Karpas-422 (cell line): ENCODE measurements at places on chromosomes 1 and 21. TPM values are rescaled to one million over a fixed set of nuclear protein-coding genes. Genes with fewer than 3 reads are reported as not detected.

GRCh38 chr1:152811050-152811449 is 721 bp upstream of the LCE1B start:
- no peak for DNase-seq

GRCh38 chr1:79197421-79197820 is 190.9 kb upstream of the ADGRL4 start:
- no peak for DNase-seq

DNA sequence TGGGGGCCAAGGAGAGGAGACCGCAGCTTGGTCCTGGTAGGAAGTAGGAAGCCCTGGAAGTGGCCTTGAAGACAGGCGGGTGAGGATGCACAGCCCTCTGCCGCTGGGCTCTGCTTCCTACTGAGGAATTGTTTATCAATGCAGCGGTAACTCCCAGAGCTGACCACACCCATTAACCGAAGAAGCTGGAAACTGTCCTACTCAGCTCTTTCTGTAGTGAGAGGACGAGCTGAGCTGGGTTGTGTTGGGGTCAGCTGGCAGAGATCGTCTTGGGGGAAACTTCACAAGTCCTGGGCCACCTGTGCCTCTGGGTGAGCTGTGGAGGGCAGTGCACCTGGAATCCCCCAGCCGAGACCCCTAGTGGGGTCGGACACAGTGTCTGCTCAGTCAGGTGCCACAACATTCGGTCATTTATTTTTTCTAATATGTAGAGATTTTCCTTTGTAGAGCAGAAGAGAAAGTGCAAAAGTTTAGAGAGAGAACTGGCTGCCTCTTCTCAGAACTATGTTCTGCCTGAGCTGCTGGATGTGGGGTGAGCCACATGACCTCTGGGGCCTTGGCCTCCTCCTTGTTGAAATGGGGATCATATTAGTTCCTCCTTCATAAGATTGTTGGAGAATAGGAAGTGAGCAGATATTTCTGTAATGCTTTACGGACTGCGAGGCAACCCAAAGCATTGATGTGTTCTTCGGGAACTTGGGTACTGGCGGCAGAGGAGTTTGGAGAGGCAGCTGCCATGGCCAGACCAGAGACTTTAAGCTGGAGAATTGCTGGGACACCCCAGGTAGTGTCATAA is 3.6 kb downstream of the NECAP2 start:
- DNase-seq = no peak

DNA sequence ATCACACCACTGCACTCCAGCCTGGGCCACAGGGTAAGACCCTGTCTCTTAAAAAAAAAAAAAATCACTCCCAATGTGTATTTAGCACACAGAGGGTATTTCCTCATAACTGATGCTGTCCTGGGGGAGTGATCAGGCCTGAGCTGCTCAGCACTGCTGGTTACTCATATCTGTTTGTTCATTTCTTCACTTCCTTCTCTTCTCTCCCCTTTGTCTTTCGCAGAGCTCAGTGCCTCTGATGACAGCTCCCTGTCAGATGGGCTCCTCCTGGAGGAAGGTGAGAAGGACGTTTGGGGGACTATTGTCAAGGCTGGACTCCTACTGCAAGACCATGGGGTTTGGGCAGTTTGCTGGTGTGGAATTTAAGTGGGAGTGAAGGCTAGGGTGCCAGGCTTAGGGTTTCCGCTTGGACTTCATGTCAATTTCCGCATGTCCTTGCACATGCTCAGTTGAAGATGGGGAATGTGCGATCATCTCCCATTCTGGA is 13.0 kb downstream of the INAVA start:
- DNase-seq = no peak

DNA sequence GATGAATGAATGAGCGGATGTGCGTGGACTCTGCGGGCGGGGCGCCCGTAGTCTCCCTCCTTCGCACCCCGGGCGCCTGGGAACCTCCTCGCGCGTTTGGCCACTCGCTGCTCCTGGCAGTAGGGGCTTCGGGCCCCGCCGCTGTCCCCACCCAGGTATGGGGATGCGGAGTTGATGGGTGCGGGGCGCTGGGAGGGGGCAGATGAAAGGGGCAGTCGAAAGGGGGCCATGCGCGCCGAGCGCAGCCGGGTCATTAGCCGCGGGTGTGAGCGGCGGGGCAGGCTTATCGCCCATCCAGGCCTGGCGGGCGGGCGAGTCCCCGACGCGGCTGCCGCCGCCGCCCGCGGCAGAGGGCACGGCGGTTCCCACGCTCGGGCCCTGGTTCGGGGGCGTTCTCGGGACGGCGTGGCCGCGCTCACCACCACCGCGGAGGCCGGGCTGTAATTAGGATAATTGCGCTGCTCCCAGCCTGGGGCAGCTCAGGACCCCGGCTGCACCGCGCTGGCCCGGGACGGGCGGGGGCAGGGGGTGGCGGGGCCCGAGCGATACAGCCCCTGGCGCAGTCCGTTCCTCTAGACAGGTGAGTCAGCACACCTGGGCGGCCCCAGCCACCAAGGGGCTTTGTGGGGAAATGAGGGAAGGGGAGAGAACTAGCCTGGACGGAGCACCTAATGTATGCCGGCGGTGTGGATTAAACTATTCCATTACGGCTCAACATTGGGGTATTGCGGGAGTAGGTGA is 22.1 kb upstream of the CITED4 start:
- DNase-seq = no peak

- no peak for DNase-seq
Observed at GRCh38 chr1:196515904-196516303, 92.3 kb downstream of the KCNT2 start.

- DNase-seq = no peak
Observed at GRCh38 chr1:89975540-89976125, 19.3 kb upstream of the ZNF326 start.

- DNase-seq = no peak
Observed at GRCh38 chr21:36828891-36829515, 130.1 kb downstream of the SIM2 start.

- DNase-seq = no peak
Observed at GRCh38 chr21:27674041-27674615, 707.2 kb upstream of the ADAMTS5 start.

DNA sequence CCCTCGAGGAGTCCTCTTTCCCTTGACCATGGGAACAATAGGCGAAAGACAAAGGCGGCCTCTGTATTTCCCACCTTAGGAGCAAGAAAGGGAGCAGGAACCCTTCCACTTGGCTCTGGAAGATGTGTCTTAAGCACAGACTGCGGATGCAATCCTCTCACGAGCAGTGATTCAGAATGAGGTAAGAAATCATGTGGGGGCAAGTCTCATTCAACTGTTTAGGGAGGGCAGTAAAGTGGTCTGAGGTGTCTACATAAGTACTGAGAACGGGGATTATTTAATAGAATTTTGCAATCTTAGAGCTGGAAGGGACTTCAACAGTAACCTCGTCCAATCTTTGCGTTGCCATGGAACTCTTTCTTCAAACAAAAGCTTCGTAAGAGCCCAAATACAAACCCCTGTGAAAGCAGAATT is 1.6 kb upstream of the DYRK3 start:
- no peak for DNase-seq

DNA sequence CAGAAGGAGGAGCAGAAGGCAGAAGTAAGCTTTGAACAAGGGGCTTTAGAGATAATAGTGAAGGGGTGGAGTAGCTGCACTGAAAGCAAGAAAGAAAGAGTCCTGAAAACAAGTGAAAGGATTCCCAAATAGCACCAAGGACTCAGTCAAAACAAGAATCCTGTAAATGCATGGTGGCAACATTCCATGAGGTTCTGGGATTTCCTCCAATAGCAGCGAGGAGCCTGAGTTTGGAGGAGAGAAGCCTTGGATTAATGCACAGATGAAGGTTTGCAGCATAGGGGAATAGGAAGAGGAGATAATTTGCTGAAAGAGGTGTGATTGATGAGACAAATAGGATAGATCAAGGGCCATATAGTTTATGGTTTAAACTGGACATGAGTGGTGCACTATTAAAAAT is 10.9 kb downstream of the KRTAP22-2 start:
- DNase-seq = no peak

DNA sequence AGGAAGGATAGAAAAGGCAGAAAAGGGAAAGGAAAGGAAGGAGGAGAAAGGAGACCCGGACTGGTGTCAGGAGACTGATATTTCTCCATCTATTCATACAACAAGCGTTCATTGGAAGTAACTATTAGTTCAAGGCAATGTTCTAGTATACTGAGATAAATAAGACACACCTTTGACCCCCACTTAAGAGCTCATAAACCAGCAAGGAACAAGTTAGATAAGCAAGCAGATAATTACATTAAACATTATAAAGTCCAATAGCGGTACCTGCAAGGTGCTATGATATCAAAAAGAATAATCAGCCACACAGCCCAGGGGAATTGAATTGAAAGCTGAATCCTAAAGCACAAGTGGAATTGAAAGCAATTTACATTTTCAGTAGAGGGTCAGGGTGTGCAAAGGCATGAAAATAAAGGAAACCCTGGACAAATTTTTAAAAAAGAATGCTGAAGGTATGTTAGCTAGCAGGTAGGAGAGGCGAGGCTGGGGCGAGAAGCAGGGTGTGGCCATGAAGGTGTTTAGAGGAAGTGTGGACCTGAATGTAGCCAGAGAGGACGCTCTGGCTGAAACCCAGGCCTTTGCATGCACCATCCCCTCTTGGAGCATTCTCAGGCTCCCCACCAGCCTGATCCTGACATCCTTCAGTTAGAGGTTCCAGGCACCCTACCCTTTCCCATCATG is 200.0 kb downstream of the SETD4 start:
- DNase-seq = no peak

DNA sequence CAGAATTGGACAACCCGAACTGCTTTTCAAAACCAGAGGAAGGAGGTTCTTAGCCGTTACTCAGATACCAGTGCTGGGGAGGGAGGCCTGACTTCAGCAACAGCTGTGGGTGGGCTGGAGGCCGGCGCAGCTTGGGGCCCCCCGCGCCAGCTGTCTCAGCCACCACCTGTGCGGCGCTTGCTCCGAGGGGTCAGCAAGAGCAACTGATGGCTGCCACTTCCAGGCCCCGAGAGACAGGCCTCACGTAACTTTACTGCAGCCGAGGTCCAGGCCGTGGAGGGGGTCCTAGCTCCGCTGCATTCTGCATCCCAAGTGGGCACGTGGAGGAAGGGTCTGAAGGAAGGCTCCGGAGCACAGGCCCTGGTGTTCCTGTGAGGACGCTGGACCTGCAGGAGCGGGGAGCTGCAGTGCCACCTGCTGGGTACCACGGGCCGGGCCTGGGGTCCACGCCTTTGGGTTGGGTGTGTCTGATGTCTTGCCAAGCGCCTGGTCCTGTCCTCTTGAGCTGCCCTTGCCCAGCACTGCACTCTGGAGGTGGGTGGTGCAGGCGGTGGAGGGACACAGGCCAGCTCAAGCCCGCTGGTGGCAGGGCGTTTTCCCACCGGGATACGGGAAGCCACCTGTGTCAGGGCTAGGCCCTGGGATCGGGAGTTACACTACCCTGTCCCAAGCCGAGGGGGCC is 9.8 kb downstream of the THAP3 start:
- peak; percentile 71 for DNase-seq

DNA sequence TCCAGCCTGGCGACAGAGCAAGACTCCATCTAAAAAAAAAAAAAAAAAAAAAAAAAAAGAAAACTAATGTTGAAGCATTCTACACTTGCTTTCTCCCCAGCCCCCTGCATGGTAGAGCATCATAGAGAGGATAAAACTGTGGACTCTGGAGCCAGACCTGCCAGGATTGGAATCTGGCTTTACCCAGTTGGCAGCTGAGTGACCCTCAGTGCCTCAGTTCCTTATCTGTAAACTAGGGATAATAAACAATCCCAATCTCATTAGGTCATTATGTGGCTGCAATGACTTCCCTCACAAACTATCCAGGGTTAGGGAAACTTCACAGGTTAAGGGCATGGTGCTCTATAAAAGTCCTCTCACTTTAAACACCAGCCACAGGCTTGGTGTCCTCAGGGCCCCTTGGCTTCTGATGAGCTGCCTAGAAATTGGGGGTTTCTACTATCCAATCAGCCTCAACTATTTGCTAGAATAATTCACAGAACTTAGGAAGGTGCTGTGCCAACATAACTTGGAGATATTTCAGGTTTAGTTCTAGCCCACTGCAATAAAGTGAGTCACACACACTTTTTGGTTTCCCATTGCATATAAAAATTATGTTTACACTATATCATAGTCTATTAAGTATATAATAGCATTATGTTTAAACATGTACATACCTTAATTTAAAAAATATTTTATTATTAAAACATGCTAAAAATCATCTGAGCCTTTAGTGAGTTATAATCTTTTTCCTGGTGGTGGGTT is 180.5 kb upstream of the B3GALT2 start:
- DNase-seq = no peak

Gene COL11A1
- total RNA-seq = not detected in 2 replicates

Gene ALX3
- not detected in 2 replicates for total RNA-seq

Gene MXRA8
- not detected in 2 replicates for total RNA-seq

Gene LRRC41
- 64.1 and 69.1 TPM in 2 replicates for total RNA-seq

Gene LRRC71
- total RNA-seq = not detected in 2 replicates

Gene TEX38
- 0.37 TPM in 1 of 2 replicates, not detected in the other for total RNA-seq

Gene CLEC20A
- total RNA-seq = not detected in 2 replicates

Gene BTBD19
- total RNA-seq = 0.69 and 0.75 TPM in 2 replicates

Gene SPTA1
- total RNA-seq = not detected in 2 replicates
